GM03348 (cell line): ENCODE measurements at places on chromosomes 4 and X.

GRCh38 chrX:154738011-154738738, 12.7 kb downstream of the GAB3 start:
- DNase-seq = peak; percentile 59

GRCh38 chrX:16210061-16210460, 42.8 kb downstream of the MAGEB17 start:
- DNase-seq = no peak

DNA sequence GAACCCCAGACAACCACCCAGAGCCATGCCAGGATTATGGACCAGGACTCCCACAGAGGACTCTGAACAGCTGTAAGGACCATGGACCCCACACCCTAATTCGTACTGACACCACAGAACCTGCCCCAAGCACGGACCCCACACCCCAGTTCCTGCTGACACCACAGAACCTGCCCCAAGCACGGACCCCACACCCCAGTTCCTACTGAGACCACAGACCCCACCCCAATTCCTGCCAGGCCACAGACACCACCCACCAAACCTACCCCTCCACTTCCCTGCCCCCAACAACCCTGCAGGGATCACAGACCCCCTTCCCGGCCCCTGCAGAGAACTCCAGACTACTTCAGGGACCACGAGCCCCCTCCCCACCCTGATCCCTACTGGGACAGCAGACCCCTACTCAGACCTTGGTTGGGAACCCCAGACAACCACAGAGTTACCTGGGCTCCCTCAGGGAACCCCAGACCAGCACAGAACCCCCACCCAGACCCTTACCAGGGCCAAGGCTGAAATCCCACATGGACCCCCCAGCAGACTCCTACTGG, 1.4 kb upstream of the DHRSX start:
- DNase-seq = no peak

GRCh38 chr4:60544981-60545380, 655.1 kb upstream of the ADGRL3 start:
- DNase-seq = peak; percentile 1

DNA sequence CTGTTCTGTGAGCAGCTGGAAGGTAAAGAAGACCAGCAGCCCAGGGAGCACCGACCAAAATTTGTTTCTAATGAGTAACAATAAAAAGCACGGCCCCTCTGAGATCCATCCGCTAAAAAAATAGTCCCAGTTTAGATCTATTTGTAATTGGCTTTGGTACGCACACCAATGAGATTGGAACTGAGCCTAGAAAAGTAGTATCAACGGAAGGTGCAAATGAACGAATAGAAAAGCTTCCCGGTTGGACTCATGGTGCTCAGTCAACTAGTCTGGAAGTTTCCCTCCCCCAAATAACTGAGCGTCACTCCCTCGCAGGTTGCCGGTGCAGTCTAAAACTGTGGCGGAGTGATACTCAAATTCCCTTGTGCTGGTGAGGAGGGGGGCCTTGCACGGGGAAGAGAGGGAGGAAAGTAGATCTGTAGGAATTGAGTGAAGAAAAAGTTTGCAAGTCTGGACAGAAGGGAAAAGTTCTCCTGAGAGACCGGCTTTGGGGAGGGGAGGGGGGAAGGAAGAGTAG, at the start of gene COL4A5:
COL4A5 (plus strand) TSS at position 413 of the 517 bp plus-strand sequence. CDS start 288 bp downstream, outside the sequence.
- DNase-seq = peak; percentile 30

DNA sequence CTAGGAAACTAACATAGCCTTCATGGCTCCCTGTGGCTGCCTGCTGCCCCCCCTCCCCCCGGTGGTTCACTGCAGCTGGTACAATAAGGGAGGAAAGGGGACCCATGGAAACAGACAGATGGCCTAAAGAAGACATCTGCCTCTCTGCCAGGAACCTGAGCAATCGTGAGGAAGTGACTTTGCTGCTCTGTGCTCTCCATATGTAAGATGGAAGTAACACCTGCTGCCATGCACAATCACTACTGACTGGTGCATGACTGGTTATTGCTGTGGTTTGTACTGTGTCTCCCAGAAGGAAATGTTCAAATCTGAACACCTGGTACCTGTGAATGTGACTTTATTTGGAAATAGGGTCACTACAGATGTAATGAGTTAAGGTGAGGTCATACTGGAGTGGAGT, 43.6 kb downstream of the CD99L2 start:
- DNase-seq = no peak

- DNase-seq = no peak
These were observed 952 bp downstream of the ANOS1 start for GRCh38 chrX:8730812-8731558.

GRCh38 chr4:2940267-2941137, 22.7 kb downstream of the NOP14 start:
- no peak for DNase-seq

DNA sequence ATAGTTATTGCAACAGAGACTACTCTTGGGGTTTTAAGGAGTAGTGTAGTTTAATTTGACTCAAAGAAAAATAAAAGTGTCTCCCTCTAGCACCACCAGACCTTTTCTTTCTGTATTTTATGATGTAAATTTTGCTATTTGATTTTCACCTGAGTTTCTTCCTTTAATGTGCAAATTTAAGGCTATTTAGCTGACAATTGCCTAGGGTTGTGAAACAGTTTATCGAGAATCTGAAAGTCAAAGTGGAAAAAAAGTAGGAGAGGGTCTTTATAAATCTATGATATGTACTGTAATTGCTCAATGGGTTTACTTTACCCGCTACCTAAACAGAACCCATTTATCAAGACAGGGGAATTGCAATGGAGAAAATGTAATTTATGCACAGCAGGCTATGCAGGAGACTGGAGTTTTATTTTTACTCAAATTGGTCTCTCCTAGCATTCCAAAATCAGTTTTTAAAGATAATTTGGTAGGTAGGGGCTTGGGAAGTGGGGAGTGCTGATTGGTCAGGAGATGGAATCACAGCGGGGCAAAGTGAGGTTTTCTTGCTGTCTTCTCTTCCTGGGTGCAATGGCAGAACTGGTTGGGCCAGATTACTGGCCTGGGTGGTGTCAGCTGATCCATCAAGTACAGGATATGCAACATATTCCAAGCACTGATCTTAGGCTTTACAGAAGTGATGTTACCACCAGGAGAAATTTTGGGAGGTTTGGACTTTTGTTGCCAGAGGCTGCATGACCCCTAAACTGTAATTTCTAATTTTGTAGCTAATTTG, 228.6 kb upstream of the TACR3 start:
- DNase-seq = no peak

- DNase-seq = no peak
These were observed 4.9 kb upstream of the SLC25A4 start for GRCh38 chr4:185138161-185138560.

- DNase-seq = no peak
These were observed 31.5 kb downstream of the UCHL1 start for GRCh38 chr4:41288254-41288653.

GRCh38 chr4:136651932-136652331, 880.4 kb downstream of the PCDH18 start:
- no peak for DNase-seq

- DNase-seq = no peak
These were observed 14.8 kb upstream of the SPON2 start for GRCh38 chr4:1187182-1187581.

GRCh38 chrX:140672840-140673731, 36.5 kb upstream of the LINC00632 start:
- no peak for DNase-seq

DNA sequence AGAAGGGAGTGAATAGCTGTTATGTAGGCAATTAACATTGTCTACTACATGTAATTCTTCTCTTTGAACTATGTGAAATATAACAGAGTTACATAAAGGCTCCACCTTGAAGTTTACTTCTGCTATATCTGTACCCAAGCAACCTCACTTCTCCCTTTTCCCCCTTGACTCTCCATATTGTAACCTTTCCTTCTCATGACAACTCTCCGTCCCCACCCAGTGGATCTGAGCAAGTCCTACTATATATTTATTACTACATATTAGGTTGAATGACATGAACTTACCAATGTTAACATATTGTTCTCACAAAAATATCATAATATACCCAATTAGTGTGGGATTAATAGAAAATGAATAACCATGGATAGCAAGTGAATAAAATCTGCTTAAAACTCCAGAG, 93.2 kb upstream of the ATP8A1 start:
- no peak for DNase-seq

GRCh38 chrX:11267425-11267824, 25.8 kb upstream of the AMELX start:
- no peak for DNase-seq

DNA sequence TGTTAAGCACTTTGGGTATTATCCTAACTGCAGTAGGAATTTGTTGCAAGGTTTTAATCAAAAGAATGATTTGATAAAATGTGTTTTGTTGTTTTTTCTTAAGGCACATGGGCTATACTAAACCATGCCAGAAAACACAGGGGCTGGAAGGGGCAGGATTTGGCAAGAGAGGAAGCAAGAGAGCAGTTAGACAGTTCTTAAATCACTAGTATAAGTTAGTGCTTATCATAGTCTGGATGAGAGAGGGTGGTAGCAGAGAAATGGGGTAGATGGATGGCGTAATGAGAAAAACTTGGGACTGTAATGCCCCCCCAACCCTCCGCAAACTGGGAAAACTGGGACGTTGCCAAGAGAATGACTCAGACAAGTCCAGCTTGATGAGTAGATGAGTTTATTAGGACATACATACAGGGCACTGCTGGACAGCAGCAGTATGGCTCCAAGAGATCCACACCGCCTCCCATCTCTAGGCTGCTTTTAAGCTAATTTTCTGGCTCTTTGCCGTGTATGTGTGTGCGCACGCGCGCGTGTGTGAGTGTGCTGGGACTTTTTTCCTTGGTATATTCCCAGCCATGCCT, 151.5 kb downstream of the PDLIM5 start:
- DNase-seq = no peak

DNA sequence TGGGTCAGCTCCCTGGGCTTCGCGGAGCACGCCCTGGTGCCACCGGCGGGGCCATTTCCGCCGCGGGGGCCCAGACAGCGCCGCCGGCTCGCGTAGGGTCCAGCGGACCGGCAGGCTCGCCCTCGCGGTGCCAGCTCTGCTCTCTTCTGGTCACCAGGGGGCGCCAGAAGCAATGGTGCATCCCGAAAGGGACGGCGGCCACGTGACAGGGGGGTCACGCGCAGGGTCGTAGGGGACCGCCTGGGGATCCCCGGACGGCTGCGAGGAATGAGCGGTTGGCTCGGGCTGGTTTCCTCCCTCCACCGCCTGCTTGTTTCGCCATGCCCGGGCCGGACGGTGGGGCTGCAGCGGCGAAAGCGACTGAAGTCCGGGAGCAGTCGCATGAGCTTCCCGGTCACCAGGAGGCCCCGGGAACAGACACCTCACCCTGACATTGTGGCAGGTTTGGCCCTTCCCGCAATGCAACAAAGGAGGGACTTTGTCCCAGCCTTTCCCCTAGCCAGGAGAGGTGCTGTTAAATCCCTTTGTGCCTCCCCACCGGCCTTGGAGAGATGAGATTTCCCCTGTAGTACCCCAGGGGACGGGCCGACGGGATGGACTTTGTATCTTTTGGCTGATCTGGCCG, 15.8 kb downstream of the ZCCHC12 start:
- DNase-seq = peak; percentile 82

- peak; percentile 73 for DNase-seq
These were observed 78.7 kb downstream of the PRKG2 start for GRCh38 chr4:81136161-81136905.

GRCh38 chr4:2354760-2355159, 63.7 kb downstream of the ZFYVE28 start:
- DNase-seq = no peak

DNA sequence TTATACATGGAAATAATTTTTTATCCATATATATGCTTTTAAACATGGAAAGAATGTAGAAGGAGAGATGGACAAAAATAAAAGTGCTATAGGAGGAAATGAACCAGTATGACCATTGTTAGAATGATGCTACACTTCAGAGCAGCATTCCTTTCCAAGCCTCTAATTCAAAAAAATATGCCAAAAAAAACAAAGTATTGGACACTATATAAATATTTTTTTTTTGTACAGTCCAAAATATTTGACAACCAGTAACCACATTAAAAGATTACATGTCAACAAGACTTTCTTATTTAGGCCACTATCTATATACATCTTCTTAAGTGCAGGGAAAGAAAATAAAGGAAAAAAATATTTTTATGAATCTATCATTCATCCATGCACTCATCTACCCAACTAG, 198.6 kb downstream of the LRBA start:
- no peak for DNase-seq

DNA sequence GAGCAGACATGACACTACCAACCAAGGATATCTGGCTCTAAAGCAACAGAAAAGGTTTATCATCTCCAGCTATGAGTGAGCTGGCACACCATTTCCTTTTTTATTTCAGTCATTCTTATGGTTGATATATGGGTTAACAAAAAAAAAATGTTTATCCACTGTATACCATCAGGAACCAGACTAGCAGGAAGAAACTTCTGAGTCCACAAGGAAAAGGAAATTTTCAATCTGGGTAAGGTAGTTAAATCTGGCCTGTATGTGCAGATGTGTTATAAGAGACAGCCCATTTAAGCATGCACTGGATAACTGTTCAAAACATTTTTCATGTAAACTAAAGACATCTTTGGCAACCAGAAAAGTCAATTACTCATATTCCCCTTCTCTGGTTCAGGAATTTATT, 35.0 kb downstream of the AMMECR1 start:
- no peak for DNase-seq

DNA sequence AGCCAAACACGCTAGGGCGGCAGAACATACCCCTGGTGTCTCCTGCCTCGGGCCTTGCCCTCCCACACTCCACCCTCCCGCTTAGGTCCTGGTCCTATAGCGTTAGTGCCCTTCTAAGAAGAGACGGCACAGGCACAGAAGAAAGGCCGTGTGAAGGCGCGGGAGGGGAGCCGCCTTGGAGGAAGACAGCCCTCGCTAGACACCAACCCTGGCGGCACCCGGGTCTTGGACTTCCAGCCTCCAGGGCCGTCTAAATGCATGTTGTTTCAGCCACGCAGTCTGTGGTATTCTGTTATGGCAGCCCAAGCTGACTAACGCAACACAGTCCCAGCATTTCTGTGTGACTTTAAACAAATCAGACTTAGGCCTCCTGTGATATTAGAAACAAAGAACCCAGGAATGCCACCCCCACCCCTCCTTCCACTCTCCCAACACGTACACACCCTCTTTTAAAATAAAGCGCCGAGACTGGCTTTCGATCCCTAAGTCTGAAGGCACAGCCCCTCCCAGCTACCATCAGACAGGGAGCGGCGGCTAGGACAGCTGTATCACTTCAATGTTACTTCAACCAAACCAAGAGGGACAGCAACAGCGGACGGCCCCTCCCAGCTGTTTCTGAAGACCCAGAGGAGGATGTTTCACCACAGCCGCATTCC, 128.0 kb downstream of the AFAP1 start:
- peak; percentile 74 for DNase-seq

DNA sequence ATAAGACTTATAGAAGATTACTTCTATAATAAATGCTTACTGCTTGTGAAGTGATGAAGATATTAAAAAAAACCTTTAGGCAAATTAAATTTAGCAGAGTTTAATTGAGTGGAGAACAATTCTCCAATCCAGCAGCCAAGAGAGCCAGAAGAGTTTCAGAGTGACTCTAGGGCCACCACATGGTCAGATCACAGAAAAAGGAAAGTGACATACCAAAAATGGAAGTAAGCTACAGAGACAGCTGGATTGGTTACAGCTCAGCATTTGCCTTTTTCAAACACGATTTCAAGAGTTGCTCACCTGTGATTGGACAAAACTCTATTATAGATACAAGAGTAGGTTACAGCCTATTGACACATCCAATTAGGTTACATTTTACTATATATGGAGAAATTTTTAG, 79.0 kb upstream of the TRAM1L1 start:
- DNase-seq = no peak

GRCh38 chr4:3371033-3372001, 70.5 kb upstream of the HGFAC start:
- no peak for DNase-seq
